ENCODE measurements at places on chromosomes 12 and 14.

DNA sequence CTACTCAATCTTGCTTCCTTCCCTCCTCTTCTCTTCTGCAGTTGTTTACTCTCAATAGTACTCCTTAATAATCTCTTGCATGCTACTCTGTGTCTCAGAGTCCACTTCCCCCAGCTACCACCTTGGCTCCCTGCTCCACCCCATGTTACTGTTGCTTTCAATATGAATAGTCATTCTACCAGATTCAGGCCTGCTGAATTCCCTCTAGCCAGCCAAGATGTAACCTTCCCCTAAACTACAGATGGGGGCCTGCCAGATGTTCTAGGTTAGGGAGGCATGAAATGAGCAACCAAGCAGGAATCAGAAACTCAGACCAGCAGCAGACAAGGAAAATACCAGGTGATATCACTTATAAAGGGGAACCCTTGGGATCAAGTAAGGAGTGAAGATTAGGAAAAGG is 392.1 kb upstream of the DDHD1 start:
- no peak for ATAC-seq

GRCh38 chr12:124792961-124793441 is 70.7 kb downstream of the SCARB1 start:
- no peak for ATAC-seq

DNA sequence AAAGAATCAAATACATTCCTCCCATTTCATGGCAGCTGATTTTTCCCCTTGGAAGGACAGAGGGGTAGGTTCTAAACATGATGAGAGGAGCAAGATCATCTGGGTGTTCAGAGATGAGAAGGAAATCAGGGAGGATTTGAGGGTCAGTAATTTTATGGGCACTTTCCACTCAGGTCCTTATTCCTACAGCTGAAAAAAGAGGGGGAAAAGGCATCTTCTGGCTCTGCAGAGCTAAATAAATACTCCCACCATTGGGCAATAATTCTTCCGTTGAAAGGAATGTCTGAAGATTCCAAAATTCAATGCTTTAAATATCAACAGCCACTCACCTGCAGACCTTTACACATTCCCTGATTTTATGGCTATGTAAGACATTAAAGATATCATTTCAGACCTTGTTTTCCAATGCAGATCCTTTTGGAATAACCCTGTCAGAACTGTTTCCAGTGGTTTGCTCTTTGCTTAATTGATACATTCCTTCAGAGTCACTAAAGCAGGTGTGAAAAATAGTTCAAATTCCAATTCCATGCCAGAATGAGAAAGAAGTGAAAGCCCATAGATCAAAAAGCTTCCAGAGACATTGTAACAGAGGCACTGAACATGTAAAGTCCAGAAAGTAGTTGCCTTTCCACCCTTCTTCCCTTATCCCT is 233.3 kb upstream of the KRR1 start:
- ATAC-seq: no peak

- ATAC-seq: no peak
Measured at GRCh38 chr12:1007994-1008393, 17.0 kb downstream of the ERC1 start.

DNA sequence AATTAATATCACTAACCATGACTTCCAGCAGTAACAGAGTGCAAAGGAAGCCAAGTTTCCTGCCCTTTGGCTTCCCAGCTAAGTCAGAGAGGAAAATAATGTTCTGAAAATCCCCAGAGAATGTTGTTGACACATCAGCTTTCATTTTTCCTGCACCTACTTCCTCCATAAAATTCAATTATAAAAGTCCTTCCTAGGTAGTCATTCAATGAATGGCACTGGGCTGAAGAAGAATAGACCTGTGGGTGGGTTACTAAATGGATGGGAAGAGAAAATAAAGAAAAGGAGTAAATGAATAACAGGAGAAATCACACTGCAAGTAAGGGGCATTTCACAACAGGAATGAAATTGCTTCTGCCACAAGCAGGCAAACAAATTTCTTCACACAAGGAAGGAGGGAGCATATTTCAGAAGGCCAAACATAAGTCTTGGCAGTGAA is 73.2 kb upstream of the MDM1 start:
- no peak for ATAC-seq

DNA sequence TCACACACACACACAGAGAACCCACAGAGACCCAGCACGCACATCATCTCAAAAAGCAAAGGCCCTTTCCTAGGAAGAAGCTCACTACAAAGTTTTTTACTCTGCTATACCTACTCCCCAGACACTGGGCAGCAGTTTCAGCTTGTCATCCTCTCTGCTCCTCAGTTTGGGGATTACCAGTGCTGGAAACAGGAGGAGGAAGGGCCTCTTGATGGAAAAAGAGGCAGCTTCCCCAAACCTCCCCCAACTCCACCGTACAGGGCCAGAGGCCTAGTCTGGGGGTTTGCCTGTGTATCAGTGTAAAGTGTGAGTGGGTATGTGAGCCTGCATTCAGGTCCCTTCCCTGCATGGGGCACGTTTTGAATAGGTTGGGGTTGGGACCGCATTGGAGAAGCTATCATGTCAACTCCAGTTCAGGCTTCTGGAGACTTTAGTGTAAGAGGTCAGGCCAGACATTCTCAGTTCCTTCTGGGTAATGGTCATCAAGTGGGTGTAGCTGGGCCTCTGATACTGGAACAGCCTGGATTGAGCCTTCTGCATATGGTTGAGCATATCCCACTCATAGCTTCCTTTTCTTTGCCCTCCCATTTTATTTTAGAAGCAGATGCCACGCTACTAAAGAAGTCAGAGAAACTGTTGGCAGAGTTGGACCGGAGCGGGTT is 1.2 kb downstream of the REM2 start:
- no peak for ATAC-seq

DNA sequence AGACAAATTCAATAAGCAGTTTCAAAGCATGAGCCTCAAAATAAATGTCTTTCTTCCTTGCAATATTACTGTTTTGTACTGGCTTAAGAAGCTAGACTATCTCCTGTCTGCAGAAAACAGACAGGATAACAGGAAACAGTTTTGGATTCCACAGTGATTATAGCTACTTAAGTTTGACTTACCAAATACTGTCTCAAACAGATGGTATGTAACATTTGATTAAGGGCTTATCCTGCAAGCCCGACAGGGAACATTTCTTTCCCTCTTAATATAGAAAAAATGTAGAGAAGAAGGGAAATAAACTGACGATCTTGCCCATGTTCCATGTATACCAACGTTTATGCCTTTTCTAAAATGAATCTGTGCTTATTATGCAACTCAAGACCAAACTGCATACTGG is 179.9 kb upstream of the EEA1 start:
- ATAC-seq: no peak

GRCh38 chr14:53714495-53715192 is 242.0 kb downstream of the BMP4 start:
- no peak for ATAC-seq

DNA sequence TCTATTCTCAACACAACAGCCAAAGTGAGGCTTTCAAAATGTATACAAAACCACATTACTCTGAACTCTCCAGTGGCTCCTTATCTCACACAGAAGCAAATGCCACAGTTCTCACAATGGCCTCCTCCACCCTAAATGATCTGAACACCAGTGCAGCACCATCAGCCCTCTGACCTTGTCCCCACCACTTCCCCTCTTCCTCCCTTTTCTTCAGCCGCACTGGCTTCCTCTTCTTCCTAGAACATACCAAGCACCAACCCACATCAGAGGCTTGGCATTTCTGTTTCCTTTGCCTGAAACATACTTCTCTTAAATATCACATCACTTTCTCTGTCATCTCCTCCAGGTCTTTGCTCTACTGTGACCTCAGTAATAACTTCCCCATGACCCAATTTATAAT is 66.3 kb downstream of the GPR135 start:
- no peak for ATAC-seq

GRCh38 chr14:77804592-77804991 is 4.7 kb downstream of the ADCK1 start:
- ATAC-seq: peak; percentile 39

GRCh38 chr12:9843407-9843806 is 16.1 kb downstream of the KLRF1 start:
- no peak for ATAC-seq

DNA sequence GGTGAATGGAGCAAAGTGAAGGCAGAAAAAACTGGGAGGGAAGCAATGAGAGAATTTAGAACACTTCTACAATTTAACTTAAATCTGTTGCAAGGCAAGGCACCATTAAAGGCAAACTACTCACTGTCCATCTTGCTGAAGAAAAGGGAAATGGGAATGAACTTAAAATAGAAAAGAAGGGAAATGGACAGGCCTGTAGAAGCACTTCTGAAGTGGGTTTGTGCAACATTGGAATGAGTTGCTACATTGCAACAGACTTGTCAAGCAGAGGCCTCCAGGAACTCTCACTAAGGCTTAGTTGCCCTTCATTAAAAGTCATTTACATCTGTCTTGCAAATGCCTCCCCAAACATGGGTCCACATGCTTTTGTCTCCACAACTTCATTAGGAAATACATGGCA is 13.7 kb upstream of the OR10AD1 start:
- no peak for ATAC-seq

- ATAC-seq: peak; percentile 41
Measured at GRCh38 chr12:53221203-53222080, 10.6 kb downstream of the RARG start.

DNA sequence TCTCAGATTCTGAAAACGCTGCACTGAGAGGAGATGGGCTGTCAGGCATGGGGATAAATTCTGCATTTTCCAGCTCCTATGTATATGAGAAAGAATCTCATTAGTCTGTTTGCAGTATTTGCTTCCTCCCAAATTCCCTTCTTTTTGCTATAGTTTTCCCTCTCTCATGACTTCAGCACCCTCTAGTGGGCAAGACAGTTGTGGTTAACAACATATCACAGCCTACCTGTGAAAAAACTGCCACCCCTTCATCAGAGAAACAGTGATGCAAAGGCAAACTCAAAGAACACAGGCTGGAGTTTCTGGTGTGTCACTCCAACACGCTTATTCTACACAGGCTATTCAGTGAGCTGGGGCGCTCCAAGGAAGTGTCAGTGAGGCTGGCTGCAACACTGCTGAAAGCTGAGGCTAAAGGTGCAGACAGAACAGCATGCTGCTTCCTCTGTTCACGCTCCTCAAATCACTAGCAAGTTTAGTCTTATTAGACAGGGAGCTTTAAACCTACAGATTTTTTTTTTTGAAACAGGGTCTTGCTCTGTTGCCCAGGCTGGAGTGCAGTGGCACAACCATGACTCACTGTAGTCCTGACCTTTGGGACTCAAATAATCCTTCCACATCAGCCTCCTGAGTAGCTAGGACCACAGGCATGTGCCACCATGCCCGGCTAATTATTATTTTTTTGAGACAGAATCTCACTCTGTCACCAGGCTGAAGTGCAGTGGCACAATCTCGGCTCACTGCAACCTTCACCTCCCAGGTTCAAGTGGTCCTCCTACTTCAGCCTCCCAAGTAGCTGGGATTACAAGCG is 19.3 kb downstream of the ZC2HC1C start:
- ATAC-seq: peak; percentile 61

- ATAC-seq: no peak
Measured at GRCh38 chr14:104587641-104588040, 8.1 kb downstream of the C14orf180 start.

GRCh38 chr12:126582231-126582630 is 1517.0 kb downstream of the AACS start:
- no peak for ATAC-seq

DNA sequence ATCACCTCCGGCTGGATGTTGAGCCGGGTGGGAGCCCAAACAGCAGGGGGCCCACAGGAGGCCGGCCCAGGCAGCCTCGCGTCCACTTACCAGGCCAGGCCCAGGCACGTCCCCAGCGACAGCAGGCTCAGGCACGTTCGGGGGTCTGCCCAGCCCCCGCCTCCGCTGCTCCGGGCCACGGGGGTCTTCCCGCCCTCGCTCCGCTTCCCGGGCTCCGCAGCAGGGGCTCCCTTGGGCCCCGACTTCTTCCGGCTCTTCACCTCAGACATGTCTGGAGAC is 216 bp downstream of the IKBIP start:
- peak; percentile 12 for ATAC-seq

GRCh38 chr14:25841226-25841625 is 756.6 kb downstream of the NOVA1 start:
- no peak for ATAC-seq

DNA sequence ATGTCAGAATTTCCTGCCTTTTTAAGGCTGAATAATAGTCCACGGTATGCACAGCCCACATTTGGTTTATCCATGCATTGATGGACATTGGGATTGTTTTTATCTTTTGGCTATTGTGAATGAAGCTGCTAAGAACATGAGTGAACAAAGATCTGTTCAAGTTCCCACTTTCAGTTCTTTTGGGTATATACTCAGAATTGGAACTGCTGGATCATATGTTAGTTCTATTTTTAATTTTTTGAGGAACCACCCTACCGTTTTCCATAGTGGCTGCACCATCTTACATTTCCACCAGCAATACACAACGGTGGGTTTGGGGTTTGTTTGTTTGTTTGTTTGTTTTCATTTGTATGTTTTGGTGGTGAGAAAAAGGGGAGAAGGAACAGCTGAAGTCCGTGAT is 6.4 kb downstream of the GPR68 start:
- no peak for ATAC-seq

GRCh38 chr14:66572826-66573225 is 64.9 kb downstream of the GPHN start:
- ATAC-seq: no peak

GRCh38 chr12:132827763-132828703 is 636 bp downstream of the GOLGA3 start:
- ATAC-seq: peak; percentile 64

- ATAC-seq: no peak
Measured at GRCh38 chr14:22739423-22739822, 27.1 kb upstream of the OXA1L start.

- ATAC-seq: no peak
Measured at GRCh38 chr12:47967461-47968321, 4.3 kb downstream of the TMEM106C start.

GRCh38 chr14:99810559-99810874 is 17.3 kb downstream of the EML1 start:
- ATAC-seq: no peak

DNA sequence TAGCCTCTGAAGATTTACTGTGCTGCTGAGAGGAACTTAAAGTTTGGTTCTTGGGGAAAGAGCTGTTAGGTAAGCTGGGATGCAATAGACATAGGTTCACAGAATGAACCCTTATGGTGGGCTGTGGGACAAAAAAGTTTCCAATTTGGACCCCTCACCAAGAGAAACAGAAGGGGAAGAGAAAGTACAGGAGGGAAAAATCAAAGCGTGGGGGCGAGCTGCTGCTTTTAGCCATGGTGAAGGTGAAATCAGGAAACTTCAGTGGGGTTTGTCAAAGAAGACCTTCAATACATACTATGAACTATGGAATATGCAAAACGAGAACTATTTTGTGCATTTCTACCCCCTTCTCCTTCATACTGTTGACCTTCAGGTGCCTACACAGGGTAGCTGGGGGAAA is 10.6 kb upstream of the NINJ2 start:
- ATAC-seq: no peak

DNA sequence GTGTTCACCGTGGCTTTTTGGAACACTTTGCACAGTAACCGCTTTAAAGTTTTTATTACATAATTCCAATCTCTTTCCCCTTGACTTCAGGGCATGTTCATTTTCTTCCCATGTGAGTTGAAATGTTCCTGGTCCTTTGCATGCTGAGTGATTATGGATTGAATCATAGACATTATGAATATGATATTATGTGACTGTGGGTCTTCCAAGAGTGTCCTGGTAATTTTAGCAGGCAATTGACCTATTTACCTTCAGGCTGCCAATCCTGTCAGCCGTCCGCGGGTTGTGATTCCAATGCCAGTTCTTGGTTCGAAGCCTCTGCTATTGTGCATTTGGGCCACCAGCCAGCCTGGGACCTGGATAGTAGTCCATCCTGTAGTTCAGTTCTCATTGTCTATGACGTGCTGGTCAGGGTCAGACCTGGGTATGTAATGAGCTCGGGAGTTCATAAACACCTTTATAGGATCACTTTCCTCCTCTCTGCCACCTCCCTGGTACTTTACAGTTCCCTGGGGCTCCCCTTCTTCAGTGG is 32.6 kb upstream of the DDX11 start:
- ATAC-seq: no peak
